ENCODE measurements at places on chromosomes 5 and 9.

- peak; percentile 71 for DNase-seq
Measured at GRCh38 chr9:10268531-10269485, 344.0 kb downstream of the PTPRD start.

DNA sequence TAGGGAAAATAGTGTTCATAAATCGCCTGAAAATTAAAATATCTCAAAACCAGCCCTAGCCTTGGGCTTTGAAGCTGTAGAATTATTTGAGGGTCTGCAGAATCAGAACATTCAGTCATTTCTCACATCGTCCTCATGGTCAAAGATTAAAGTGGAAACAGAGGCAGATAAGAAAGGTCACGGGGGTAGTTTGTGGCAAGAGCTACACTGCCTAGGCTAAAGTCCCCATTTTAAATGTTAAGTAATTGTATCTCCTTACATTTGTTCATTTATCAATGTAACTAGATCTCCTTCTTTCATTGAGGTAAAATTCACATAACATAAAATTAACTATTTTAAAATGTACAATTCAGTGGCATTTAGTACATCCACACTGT, 139.2 kb downstream of the TLE1 start:
- no peak for DNase-seq

GRCh38 chr5:147855774-147856069, 22.8 kb upstream of the SCGB3A2 start:
- no peak for DNase-seq

DNA sequence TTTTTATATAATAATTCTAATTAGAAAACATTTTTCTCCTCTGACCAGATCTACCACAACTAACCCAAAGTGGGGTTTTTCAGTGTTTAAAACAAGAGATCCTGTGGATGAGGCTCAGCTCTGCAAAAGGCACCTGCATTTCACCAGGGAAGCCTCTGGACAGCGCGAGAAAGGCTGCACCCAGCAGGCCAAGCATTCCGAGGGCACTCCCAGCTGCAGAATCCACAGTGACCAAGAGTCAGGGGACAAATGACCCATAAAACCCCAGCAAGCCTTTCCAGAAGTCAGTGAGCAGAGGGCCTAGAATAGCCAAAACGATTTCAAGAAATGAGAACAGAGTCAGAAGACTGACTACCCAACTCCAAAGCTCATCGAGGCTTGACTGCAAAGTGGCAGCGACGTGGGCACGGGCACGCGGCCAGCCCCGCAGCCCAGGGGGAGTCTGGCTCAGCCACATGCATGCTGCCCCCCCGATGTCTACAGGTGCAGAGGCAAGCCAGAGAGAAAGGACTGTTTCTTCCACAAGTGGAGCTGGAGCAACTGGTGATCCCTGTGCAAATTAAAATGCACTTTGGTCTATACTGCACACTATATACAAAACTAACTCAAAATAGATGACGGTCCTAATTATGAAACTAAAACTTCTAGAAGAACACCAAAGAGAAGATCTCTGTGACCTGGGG, 26.2 kb downstream of the TPPP start:
- no peak for DNase-seq

DNA sequence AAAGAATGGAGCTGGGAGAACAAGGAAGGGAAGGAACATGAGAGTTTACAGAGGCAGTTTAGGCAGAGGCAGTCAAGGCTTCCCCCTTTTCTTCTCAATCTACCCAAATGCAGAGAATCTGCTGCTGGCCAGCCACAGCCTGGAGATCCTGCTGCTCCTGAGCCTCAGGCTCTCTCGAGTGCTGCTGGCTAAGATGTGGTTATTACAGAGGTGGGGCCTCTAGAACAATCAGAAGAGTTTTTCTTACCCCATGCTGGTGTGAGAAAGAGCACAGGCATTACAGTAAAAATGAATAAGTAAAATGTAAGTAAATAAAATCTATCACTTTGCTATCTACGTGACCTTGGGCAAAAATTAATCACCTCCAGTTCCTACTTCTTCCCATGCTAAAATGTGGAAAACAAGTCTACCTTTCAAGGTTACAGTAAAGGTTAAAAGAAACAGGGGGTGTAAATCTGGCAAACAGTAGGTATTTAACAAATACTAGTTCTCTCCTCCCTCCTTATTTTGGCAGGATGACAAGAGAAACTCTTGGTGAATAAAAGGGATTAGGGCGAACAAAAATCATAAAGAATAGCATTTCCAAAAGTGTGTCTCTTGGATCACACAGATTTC, 31.1 kb downstream of the FBXW11 start:
- no peak for DNase-seq

DNA sequence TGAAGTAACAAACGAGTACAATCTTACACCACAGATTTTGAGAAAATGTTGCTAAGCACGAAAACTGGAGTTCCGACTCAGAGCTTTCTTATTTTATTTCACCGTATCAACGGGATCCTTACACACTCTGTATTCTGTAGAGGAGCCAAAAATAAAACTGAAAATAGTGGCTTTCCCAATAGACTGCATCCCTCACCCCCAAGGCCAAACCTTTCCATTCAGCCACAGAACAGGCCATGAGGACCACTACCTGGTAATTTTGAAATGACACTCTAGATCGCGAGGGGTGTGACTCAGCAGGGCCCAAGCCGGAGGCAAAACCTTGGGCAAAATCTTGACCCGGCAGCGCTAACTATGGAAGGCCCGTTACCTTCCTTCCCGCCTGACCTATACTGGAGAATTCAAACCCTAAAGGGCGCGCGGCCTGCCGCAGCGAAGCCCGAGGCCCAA, 432 bp downstream of the HSPA9 start:
- no peak for DNase-seq
